ENCODE measurements at places on chromosomes 16 and 17.
A peak's percentile ranks its signal among the peaks of the same experiment; 100 is the strongest.

DNA sequence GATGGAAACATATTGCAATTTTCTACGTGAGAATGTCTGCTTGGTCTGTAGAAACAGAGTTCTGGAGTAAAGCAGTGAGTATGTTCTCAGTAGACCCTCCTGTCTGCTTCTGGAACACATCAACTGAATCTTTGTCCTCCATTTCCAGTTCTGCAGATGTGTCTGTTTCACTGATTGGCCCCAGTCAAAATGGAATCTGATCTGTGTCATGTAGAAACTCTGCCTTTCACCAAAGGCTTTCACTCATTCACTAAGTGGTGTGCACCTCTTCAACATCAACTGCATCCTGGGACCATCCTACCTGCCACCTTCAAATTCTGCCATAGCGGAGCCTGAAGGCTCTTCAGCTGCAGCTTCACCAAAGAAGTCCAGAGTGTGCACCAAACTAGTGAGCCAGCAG is 2.8 kb upstream of the ZNF267 start:
- DNase-seq: no peak

GRCh38 chr17:46738544-46738943 is 79.9 kb downstream of the WNT3 start:
- DNase-seq: no peak

DNA sequence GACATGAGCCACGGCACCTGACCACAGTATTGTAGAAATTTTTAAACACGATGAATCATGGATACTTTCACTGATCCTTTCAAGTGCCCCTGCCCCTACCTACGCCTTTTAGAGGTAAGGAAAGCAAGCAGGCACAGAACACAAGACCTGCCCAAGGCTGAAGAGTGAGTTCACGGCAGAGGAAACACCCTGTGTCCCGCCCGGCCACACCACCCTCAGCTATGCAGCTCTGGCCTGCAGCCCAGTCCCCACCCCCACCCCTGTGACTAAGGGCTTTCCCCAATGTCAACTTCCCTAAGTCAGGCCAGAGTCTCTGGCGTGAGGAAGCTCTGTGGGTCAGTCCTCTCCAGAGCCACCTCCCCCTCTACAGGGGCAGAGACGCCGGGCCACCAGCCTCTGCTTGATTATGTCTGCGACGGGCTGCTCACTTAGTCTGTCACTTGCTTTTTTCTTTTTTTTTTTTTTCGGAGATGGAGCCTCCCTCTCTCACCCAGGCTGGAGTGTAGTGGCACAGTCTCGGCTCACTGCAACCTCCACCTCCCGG is 8.4 kb downstream of the SLC16A5 start:
- DNase-seq: no peak

GRCh38 chr17:81159611-81160265 is 5.6 kb upstream of the PVALEF start:
- no peak for DNase-seq

DNA sequence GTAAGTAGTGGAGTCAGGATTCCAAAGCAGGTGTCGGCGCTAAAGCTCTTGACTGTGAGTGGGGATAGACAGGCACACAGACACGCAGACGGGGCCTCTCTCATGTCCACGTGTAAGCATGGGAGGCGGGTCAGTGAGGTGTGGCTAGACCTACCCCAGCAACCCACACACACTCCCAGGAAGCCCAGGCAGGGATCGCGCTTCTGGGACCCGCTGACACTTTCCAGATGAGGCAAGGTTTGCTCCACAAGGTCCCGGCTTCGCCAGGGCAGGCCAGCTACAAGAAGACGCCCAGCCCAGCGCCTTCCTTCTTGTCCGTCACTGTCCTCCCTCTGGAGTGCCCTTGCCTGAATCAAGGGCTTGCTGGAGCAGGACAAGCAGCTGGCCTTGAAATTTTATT is 213.8 kb upstream of the RPL38 start:
- DNase-seq: no peak

GRCh38 chr16:17395849-17396480 is 74.8 kb downstream of the XYLT1 start:
- DNase-seq: no peak

DNA sequence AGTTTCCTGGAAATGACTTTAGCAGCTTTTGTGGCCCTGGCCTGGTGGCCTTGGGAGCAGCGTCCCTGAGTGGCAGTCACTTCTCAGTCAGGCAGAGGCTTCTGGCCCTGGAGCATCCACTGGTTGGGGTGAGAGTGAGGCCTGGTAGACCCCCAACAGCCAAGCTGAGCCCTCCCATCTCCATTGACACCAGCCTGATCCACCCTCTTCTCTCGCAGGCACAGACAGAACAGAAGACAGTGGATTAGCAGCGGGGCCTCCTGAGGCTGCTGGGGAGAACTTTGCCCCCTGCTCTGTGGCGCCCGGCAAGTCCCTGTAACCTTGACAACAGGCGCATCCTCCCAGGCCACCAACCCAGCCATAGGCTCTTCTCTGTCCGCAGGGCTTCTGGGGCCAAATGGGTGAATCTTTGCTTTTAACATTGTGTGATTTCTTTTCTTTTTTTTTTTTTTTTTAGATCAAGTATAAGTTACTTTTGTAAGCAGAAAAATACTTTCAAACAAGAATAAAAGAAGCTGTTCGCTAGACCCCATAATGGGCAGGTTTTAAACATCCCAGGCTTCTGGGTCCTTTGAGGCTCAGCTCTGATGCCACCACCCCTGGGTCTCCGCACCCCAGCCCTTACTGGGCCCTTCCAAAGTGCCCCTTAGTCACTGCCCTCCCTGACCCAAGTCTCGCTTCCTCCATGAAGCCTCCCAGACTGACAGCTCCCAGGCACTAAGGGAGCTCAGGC is 12.7 kb upstream of the FLYWCH1 start:
- no peak for DNase-seq

DNA sequence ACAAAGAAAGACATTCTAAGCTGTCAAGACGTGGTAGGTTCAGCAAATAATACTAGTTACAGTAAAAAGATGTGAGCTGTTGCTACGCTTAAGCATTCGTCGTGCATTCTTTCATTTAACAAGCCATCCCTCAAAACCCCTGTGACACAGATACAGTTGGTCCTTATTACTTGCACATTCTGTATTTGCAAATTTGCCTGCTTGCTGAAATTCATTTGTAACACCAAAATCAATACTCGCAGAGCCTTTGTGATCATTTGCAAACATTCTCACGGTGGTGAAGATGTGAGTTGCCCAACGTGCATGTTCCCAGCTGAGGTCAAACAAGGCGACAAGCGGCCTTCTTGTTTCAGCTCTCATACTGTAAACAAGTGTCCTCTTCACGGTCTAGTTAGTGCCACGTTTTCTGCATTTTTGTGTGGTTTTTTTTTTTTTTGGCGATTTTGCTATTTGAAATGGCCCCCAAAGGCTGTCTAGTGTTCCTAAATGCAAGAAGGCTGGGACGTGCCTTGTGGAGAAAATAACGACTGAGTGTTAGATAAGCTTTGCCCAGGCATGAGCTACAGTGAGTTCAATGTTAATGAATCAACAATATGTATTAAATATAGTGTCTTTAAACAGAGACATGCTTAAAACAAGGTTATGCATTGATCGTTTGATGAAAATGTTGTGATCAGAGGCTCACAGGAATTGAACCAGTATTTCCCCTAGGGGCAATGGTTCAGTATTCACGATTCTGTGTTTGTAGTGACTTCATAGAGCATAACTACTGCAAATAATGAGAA is 84.1 kb downstream of the RAB11FIP4 start:
- no peak for DNase-seq

- no peak for DNase-seq
Observed at GRCh38 chr16:1678500-1679098, 520 bp downstream of the JPT2 start.

DNA sequence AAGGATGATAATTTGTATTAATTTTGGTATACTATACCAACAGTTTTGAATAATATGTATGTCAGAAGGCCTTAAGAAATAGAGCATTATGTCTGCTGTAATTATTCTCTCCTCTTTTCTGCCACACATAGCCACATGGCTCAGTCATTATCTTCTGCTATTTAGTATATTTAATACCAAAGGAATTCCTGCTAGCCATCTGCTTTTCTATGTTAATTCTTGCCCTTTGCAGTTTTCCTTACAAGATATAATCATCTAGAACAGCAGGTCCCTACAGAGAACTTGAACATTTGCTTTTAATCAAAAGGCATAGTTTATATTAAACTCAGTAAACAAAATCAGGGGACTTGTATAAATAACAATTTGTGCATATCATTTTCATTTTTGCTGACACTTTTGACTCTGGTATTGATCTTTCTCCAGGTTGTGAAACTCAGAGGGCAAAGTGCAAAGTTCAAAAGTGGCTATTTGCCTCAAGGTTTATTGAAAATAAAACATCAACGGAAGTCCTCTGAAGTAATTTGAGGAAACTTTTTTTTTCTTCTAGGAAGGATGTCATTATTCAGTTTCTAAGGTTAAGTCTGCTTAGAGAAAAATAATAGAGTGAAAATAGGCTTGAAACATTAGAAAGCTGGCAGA is 702.0 kb downstream of the KCNJ2 start:
- DNase-seq: peak; percentile 11

DNA sequence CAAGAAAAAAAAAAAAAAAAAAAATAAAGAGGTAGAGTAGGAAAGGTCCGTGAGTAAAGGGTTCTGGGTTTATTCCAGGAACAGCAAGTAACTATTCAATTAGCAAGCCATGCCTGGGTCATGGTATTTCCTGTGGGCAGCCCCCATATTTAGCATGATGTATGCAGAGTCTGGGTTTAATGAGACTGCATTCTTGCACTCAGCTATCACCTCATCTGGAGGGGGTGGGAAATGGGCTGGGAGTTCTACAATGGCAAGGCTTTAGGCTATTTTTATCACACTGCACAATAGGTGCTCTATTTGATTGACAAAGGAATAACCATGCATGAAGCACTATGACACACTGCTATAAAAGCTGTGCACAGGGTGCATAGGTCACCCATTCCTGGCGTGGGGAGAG is 104.0 kb upstream of the CCL2 start:
- DNase-seq: no peak

- DNase-seq: peak; percentile 75
Observed at GRCh38 chr17:73645050-73645871, 1.0 kb upstream of the SDK2 start.
